Progenitor cell of endocrine pancreas (in vitro differentiated cells): ENCODE measurements at places on chromosomes 2 and 18.

GRCh38 chr2:20543469-20544152 is 96.7 kb downstream of the RHOB start:
- DNase-seq: no peak

DNA sequence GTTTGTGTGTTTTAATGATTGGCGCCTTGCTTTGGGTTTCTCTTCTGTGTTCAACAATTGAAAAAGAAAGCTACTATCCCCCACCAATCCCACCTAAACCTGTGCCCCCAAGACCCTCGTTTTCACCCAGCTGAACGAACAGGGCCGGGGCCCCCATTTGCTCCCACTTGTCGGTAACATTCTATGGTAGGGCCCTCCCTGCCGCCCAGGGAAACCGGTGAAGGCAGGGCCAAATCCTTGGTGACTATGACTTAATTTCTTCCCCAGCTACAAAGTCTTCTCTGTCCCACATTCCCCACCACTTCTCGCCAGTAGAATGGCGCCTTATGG is 598 bp upstream of the SNRNP200 start:
- no peak for DNase-seq

- no peak for DNase-seq
Observed at GRCh38 chr18:12394428-12394827, 13.3 kb upstream of the PRELID3A start.

GRCh38 chr2:172893111-172893510 is 157.5 kb downstream of the RAPGEF4 start:
- DNase-seq: no peak

DNA sequence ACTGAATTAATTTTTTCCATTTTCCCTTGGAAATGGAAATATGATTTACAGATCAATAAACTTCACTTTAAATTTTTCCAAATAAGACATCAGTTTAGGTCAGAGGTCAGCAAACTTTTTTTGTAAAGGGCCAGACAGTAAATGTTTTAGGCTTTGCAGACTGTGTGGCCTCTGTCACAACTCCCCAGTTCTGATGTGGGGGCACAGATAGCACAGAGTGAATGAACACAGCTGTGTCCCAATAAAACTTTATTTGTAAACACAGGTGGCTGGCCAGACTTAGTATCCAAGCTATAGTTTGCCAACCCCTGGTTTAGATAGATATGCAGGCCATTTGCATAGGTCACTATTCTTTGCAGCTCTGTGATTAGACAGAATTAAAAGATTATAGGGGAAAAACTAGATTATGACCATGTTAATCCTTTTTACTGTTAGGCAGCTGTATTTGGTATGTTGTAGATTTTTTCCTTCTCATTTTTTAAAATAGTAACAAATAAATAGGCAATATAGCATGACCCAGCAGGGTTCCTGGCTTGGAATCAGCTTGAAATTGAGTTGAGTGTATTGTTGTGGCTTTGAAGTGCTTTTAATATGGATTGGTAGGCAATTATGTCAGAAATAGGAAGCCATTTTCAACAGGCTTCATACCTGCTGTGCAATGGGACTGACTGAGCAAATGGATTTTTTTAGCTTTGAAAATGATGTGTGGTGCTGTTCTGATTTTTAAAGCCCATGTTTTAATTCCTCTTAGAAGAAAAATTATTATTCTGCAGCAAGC is 59.7 kb downstream of the WDSUB1 start:
- no peak for DNase-seq

GRCh38 chr2:219916281-219916680 is 288.9 kb downstream of the SLC4A3 start:
- DNase-seq: no peak

- no peak for DNase-seq
Observed at GRCh38 chr2:8252997-8253694, 428.7 kb upstream of the ID2 start.

GRCh38 chr2:113709022-113709421 is 47.4 kb downstream of the SLC35F5 start:
- DNase-seq: no peak

DNA sequence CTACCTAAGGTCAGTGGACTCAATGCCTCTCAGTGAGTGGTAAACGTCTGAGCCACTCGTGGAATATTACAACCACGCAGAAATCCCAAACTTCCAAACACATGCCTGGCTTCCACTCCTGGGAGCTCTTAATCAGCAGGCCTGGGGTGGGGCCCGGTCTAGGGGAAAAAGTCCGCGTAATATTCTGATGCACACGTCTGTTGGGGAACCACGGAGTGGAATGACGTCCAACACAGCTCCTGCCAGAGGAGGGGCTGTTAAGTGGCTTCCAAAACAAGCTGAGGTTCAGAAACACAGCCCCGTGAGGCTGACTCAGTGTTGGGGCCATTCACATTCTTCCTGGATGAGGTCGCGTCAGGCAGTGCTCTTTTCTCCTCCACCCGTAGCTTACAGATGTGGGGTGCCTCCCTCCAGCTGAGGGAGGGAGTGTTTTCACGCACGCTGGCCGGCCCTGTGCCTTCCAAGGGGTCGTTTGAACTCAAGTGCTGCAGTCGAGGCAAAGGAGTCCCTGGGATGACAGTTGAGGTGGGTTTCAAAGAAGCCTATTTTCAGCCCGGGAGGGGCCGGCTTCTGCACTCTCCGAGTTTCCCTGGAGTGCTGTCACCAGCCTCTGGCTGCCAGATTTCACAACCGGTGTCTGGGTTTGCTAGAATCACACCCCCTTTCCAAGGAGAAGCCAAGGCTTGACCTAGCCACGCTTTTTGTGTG is 73.1 kb downstream of the ACKR3 start:
- no peak for DNase-seq

GRCh38 chr2:52356556-52356955 is 1324.6 kb upstream of the NRXN1 start:
- DNase-seq: no peak

DNA sequence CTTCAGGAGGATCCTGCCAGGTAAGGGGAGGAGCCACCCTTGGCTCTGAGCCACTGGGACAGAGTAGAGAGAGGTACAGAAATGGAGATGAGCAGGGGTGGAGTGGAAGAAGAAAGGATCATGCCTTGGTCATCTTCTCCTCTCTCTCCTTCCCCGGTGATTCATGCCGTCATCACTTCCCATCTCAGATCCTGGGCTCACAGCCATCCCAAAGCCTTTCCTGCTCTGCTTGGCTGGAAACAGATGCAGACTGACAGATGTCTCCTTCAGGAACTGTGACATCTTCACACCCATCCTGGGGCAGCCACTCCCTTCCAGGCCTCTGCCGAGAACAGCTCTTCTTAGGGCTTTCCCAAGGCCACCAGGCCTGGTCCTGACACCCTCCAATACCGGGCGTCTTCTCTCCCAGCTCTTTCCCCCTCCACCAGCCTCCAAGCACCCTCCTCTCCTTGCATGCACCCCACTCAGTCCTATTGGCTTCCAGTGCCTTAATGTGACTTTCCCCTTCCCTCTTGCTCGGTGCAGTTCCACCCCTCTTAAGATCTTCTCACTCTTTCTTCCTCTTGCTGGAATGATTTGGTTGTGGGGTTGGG is 58.3 kb upstream of the TNP1 start:
- no peak for DNase-seq

DNA sequence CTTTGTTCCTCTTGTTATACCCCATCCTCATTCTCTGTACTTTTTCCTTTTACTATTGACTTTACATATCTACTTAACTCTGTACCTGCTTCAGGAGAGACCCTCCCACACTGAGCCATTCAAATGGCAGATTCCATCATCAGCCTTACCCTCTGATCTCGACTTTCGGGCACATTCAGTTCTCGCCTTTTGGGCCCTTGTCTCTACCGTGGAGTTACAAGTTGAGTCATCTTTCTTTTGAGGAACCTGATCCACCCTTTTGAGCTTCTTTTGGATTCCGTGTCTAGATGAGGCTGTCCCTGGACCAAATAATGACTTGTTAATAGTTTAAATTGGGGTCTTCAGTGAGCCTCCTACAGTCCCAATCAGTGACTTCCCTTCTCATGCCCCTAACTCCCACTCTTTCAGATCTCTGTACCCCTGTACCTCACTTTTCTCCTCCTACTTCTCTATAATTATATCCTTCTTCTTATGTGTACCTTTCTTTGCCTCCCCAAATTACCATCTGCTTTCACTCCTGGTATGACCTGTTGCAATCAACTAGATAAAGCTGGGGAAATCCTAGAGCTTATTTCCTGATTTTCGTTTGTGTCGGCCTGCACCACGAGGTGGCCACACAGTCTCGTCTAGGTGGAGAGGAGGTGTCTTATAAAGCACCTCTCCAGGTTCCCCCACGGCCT is 17.2 kb downstream of the SP110 start:
- DNase-seq: no peak

GRCh38 chr18:25710981-25711380 is 359.0 kb upstream of the ZNF521 start:
- no peak for DNase-seq

DNA sequence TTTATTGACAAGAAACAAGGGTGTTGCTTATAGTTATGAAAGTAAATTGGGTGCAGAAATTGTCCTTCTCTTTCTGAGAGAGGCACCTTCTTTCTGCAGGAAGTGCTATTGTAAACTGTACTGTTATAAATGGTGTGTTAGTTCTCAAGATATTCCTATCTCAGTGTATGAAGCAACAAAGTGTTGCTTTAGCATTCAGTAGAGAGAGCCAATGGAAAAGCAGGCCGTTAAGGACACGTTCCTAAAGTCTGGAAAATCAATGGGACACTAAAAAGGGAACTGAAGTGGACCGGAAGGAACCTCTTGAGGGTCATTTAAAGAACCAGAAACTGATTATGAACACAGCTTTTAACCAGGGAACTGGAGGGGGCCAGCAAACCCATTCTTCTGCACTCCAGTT is 510.0 kb upstream of the ZEB2 start:
- no peak for DNase-seq

DNA sequence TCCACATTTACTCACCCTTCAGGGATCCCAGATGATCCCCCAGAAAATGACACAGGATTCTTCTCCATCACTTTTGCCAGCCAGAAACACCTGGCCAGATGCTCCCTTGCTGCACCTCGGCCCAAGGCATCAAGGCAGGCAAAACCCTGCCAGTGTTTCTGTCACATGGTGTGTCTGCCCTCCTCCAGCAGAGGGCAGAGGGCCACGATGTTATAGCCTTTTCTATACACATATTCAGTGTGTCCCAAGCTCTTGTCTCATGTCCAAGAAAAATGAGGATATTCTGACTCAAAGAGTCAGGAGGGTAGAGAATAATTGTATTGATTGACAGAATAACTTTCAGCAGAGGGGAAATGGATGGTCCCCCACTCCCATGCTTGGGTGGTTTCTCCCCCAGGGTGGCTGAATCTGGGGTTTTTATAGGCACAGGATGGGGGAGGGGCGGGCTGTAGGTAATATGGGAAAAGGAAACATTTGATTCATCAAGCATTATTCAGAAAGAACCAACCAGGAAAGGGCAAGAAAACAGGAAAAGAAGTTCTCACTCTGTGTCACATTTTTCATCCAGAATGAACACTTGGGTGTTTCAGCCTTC is 933.9 kb downstream of the TRIB2 start:
- DNase-seq: no peak

DNA sequence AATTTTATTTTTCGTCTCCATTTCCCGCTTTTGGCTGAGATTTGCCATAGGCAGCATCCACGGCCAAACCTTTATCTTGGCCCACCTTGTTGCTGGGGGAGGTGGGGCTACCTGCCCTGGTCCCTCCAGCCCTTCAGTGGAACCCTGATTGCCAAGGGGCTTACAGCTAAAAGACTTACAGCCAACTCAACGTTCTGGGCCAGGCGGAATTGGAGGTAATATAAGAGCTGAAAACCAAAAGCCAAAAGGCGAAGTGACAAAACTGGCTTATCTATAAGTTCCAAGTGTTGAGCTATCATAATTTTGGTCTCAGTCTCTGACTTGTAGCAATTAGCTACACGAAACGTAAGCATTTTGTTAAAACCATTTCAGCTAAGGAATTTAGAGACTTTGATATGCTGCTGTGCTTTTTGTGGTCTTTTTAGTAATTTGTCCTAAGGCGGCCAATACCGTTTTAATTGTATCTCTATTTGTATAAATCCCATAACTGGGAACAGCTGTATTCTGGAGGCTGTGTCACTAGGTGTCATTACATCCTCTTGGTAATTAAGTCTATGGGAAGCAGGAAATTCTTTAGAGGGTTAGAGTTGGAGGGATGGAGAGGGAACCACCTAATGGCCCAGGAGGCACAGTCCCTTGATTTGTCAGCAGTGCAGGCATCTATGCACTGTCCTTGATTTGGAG is 24.0 kb downstream of the PDCD1 start:
- DNase-seq: no peak

GRCh38 chr18:44742718-44743311 is 62.1 kb downstream of the SETBP1 start:
- DNase-seq: no peak

GRCh38 chr2:55419233-55419678 is 400 bp downstream of the CCDC88A start:
- DNase-seq: no peak

DNA sequence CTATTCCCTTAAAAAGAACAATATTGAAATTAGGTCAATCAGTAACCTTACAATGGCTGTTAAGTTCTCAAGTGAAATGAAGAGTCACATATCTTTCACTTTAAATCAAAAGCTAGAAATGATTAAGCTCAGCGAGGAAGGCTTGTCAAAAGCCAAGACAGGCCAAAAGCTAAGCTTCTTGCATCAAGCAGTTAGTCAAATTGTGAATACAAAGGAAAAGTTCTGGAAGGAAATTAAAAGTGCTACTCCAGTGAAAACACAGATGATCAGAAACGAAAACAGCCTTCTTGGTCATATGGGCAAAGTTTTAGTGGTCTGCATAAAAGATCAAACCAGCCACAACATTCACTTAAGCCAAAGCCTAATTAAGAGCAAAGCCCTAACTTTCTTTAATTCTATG is 402.6 kb upstream of the ZEB2 start:
- no peak for DNase-seq

DNA sequence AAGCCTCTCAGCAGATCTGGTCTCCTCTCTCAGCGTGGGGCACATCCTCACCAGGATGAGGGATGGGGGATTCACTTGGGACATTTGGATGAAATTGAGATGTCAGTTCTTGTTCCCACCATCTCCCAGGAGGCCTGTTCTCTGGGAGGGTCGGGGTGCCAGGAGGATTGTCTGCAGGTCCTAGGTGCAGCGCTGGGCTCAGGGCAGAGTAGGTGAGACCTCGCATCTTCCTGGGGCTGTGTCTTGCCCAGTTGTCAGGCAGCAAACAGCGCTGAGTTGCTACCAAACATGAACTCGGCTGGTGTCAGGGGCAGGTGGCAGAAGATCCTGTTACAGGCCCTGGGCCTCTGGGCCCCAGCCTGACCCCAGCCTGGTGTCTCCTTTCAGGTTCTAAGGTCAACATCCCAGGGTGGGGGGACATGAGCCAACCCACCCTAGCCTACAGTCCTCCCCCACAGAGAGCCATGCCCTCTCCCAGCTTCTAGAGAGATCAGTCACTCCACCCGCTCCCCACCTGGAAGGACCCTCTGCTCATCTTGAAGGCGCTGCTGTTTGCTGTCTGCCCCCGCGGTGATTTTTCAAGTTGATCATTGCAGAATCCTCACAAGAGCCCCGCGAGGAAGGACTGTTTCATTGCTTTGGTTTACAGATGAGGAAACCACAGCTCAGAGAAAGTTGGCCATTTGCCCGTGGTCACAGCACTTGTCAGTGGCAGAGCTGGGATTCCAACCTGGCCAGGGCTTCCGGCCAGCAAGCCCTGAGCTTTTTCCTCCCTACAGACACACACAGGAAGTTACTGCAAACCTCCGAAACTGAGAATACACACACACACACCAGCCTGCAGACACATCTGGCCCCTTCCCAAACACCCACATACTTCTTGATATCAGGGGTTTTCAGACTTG is 83.9 kb downstream of the STPG4 start:
- DNase-seq: no peak
